ENCODE measurements at places on chromosomes 11 and 22.

DNA sequence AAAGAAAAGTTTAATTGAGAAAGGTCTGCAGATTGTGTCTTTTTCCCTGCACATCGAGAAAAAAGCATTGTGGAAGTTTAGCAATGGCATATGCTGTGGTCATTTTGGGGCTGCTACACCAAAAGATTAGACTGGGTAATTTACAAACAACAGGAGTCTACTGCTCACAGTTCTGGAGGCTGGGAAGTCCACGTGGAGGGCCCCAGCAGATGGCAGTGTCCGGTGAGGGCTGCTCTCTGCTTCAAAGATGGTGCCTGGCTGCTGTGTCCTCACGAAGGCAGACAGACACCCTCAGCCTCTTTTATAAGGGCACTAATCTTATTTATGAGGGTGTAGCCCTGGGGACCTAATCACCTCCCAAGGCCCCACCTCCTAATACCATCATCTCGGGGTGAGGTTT, 21.1 kb downstream of the PHF21B start:
- DNase-seq = no peak

GRCh38 chr11:57468276-57468675, 7.9 kb downstream of the RTN4RL2 start:
- no peak for DNase-seq

GRCh38 chr22:34914846-34915245, 151.1 kb upstream of the ISX start:
- no peak for DNase-seq

DNA sequence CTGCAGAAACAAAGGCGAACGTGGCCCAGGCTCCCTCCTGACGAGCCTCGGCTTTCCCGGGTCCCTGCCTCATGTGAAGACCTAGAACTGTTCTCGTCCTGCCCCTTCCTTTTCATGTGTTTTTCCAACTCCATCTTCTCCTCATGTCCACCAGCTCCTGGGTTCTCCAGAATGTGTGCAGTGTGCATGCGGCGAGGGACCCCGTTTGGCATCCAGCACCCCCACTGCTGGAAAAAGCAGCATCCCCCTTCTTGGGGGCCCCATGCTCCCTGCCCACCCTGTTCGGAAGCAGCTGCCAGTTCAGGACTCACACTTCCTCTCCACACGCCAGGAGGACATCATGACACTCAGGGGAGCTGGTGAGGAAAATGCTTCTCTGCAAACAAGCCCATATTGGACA, 313.5 kb downstream of the BRD1 start:
- DNase-seq = no peak

GRCh38 chr11:27423125-27423524, 49.5 kb downstream of the LGR4 start:
- peak; percentile 48 for DNase-seq

- no peak for DNase-seq
These were observed 470 bp downstream of the NUMA1 start for GRCh38 chr11:72079819-72080325.

GRCh38 chr11:3090096-3090901, 33.1 kb upstream of the CARS1 start:
- no peak for DNase-seq

GRCh38 chr11:69374110-69374945, 80.4 kb downstream of the MYEOV start:
- no peak for DNase-seq

GRCh38 chr11:850775-851763, 8.4 kb downstream of the TSPAN4 start:
- no peak for DNase-seq

- peak; percentile 63 for DNase-seq
These were observed 195.4 kb upstream of the ARHGAP20 start for GRCh38 chr11:110907629-110908028.

DNA sequence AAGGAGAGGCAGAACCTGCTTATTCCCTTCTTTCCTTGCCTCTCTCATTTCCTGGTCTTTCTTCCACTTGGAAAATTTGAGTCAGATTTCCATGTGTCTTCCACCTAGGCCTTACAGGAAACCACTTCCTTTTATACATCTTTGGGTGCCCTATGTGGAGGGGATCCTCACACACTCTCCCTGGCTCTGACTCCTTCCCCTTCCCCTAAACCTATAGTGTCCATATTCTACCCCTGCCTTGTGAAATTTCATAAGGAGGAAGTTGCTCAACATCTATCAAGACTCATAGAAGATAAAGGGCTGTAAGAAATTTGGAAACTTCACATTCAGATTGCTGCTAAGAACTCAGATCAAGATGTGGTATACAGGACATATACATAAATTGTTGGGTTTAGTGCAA, 20.4 kb downstream of the TUG1 start:
- no peak for DNase-seq

GRCh38 chr11:69263736-69264052, 30.3 kb upstream of the MYEOV start:
- DNase-seq = no peak

DNA sequence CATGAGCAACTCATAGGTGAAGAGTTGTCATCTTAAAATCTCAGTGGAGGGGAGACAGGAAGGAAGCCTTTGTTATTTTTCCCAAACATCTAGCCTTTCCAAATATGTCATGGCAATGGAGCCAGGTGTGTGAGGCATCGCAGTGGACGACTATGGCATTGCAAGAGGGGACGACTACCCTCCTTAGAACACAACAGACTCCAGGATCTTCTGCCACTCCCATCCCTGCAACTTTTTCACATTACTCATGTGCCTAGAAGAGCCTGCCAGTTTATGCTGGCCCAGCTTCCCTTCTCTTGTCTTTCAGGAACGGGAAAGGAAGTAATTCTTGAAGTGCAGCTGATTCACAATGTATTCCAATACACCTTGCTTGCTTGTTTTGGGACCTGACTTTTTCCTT, 1008.4 kb downstream of the OPCML start:
- DNase-seq = no peak

GRCh38 chr11:81700076-81700475, 1033.6 kb downstream of the FAM181B start:
- no peak for DNase-seq

DNA sequence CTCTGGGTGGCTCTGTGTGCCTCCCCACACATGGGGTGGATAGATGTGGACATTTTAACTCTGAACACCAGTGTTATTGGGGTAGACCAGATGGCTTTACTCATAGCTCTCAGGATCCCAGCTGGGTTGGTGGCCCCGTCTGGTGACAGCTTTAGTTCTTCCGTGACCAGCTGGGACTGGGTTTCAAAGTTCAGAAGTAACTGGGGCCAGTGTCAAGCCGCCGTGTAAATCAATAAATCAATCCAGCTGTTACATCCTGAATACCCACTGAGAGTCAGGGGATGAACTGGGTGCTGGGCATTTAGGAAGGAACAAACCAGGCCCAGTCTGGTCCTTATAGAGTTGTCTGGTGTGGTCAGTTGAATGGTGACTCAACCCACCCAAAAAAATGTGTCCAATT, 269.4 kb downstream of the CTTN start:
- DNase-seq = no peak
